ENCODE measurements at places on chromosomes 3 and 15. TPM values are rescaled to one million over a fixed set of nuclear protein-coding genes. Genes with fewer than 3 reads are reported as not detected.

Gene PRICKLE2
- 26.1 TPM for total RNA-seq

Gene ZWILCH
- total RNA-seq, result 7.2 TPM

Gene SCAANT1
- total RNA-seq, result not detected

Gene ASB14
- not detected for total RNA-seq

Gene SLC9C1
- total RNA-seq, result 0.26 TPM

Gene KLF13
- total RNA-seq, result 42.1 TPM

Gene PLIN1
- 0.72 TPM for total RNA-seq

Gene FAM81A
- 0.08 TPM for total RNA-seq

Gene GXYLT2
- 29.0 TPM for total RNA-seq

Gene KCNH8
- total RNA-seq, result not detected
